Neural progenitor cell (in vitro differentiated cells): ENCODE measurements at places on chromosomes 7 and 10.

GRCh38 chr7:101124376-101125056 lies 2.4 kb upstream of the SERPINE1 start:
- no peak for DNase-seq

- no peak for DNase-seq
Measured at GRCh38 chr10:44917848-44918247, 6.7 kb downstream of the TMEM72 start.

- no peak for DNase-seq
Measured at GRCh38 chr7:106182904-106183303, 70.8 kb upstream of the SYPL1 start.

- no peak for DNase-seq
Measured at GRCh38 chr7:37918526-37918925, 1.9 kb upstream of the SFRP4 start.

DNA sequence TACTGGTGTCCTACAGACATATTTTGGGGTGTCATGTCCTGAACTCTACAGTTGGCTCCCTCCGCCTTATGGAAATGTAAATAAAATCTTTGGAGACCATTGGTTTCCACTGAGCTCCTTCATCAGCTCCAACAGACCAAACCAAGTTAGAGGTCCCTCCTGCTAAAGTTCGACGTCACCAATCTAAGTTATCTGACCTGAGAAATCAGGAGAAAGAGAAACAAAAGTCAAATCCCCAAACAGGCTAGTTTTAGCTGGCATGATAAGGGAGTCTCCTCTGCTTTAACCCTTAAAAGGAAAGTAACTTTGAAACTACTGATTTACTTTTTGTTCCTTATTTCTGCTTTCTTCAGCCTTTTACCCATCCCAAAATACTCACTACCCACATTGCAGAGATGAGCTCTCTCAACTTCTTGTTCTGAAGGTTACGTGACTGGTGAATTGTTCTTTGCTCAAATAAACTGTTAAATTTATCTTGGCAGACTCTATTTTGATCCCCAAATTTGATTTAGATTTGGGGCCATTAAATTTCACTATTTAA lies 39.9 kb downstream of the AVL9 start:
- DNase-seq: no peak

GRCh38 chr7:129188372-129188891 lies at the start of gene SMO:
Gene SMO (plus strand): TSS chr7:129188633. CDS start chr7:129189152, 519 bp downstream.
- DNase-seq: peak; percentile 97

DNA sequence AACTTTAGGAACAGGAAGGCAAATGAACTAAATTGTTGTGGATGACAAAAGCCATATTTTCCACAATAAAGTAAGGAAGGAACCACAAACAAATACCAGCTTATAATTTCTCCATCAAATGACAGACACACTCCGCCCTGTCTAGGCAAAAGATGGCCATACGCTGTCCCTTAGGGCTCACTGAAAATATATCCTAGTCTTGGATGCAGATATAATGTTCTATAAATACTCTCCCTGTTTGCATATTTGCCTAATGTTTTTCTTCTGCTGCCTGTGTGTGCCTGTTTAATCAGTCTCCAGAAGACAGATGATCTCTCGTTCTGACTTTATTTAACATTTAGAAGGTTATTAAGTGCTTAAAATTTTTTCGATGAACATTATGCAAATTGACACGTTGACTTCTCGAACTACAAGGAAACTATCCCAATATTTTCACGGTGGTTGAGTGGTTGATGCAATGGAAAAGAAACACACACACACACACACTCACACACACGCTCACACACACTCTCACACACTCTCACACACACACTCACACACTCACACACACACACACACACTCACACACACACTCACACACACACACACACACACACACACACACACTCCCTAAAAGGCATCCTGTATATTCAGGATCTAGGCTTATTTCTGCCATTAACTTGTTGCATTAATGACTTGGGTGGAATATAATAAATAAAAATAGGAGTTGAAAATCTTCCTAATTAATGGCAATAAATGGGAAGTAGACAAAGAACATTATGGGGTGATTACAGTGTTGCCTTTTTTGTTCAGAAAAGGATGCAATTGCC lies 297.1 kb downstream of the PRPF18 start:
- DNase-seq: no peak

DNA sequence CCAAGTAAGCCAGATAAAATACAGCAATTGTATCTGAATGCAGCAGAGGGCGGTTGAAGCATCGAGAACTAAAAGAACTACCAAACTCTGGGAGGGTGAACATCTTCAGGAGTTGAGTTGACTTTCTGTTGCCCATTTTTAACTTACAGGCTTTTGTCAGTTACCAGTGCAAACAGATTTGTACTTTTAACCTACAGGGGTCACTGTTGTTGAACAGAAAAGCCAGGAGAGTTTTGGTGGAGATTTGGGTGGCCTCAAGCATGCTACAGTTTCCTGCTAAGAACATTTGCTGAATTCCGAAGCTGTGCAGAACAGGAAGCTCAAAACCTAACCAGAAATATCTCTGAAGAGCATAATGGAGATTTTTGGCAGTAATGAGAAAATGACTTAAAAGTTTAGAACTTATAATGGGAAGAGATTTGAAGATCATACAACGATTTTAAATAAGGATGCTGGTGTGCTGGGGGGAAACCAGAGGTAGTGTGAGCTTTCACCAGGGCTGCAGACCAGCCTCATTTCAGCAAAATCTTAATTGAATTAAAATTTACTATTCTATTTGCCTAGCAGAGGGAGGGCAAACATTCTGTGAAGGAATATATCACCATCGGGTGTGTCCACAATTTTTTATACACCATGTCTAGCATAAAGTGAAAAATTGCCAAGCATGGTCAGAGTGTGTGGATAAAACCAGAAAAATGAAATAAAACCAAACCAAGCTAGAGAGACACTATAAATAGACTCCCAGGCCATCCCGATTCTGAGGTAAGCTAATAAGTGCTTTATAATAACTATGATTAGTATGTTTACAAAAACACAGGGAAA lies 208.6 kb upstream of the CCDC6 start:
- peak; percentile 74 for DNase-seq

DNA sequence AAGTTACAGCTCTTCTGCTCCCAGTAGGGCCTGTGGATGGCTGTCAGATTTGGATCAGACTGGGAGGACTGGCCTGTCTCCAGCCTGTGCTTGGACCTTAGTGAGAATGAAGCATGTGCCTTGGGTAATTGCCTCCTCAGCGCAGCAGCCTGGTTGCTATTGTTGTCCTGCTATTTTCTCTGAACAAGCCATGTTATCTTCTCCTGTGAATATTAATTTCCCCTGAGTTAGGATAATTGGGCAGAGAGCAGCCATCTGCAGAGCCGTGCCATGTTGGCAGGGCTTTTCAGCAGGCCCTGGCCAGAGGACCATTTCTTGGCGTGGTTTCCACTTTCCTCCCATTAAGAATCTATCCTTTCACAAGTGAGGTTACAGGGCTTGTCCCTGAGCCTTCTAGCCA lies 497.3 kb downstream of the SORCS3 start:
- no peak for DNase-seq

- DNase-seq: no peak
Measured at GRCh38 chr10:21962358-21962757, 41.2 kb downstream of the DNAJC1 start.

- DNase-seq: no peak
Measured at GRCh38 chr7:127587663-127588018, 570 bp upstream of the ARF5 start.
